Aorta (tissue), 5 donors: ENCODE measurements at places on chromosomes 4 and X. TPM values are rescaled to one million over a fixed set of nuclear protein-coding genes. Genes with fewer than 3 reads are reported as not detected.

DNA sequence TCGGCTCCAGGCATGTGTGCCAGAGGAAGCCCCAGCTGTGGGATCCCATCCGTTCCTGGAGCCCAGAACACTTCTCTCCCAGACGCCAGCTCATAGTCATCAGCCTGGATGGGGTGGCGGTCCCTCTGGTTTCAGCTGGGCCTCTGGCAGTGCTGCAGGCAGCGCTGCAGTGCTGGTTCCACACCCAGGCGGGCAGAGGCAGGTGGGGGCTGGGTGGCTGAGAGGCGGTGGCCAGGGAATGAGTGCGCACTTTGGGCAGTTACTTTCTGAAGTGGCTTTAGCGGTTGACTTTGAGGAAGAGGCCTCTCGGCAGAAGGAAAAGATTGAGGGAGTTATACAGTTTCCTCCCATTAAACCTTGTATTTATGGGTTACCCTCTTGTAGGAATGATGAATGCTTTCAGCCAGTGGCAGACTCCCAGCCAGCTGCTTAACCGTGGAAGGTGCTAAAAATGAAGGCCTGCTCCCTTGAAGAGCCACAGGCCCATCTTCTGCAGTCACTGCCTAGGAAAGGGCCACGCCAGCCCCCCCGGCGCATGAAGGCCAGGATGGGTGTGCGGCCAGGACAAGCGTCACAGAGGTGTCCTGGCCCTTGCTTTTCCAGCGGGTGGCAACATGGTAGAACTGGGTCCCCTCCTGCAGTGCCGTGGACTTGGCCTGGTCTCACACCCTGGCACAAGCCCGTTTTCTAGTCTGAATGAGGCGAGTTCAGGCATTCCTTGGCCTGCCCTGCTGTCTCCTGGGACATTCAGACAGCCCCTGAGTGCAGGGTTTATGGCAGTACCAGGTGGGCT is 9.9 kb downstream of the TADA2B start:
- H3K4me1 ChIP-seq: no peaks in the 10 kb centered on the region
- peaks cover 2% of the 10 kb centered on the region for H3K36me3 ChIP-seq
- H3K27ac ChIP-seq: no peak overlapping the region
- no peaks in the 10 kb centered on the region for H3K27me3 ChIP-seq
- peak; percentile 79 for DNase-seq
- no peak overlapping the region for H3K4me3 ChIP-seq

- no peak for DNase-seq
- H3K4me3 ChIP-seq: no peak overlapping the region
- no peaks in the 10 kb centered on the region for H3K27me3 ChIP-seq
Observed at GRCh38 chr4:147821555-147821954, 89.7 kb downstream of the ARHGAP10 start.

Gene COL4A6
- total RNA-seq: 2.7 TPM

- no peak for DNase-seq
- H3K4me1 ChIP-seq: peaks cover 5% of the 10 kb centered on the region
- H3K27me3 ChIP-seq: no peaks in the 10 kb centered on the region
- H3K36me3 ChIP-seq: no peaks in the 10 kb centered on the region
Observed at GRCh38 chr4:24245491-24245820, 338.9 kb downstream of the DHX15 start.

Gene RNF175
- 1.0 TPM for total RNA-seq

- H3K4me1 ChIP-seq: no peaks in the 10 kb centered on the region
- H3K4me3 ChIP-seq: no peak overlapping the region
- H3K36me3 ChIP-seq: no peaks in the 10 kb centered on the region
- DNase-seq: no peak
Observed at GRCh38 chr4:17708992-17709762, 72.2 kb downstream of the FAM184B start.

Gene VSIG4
- total RNA-seq: 115 TPM

Gene DAPP1
- 2.7 TPM for total RNA-seq

Gene ZNF732
- total RNA-seq: 0.45 TPM

DNA sequence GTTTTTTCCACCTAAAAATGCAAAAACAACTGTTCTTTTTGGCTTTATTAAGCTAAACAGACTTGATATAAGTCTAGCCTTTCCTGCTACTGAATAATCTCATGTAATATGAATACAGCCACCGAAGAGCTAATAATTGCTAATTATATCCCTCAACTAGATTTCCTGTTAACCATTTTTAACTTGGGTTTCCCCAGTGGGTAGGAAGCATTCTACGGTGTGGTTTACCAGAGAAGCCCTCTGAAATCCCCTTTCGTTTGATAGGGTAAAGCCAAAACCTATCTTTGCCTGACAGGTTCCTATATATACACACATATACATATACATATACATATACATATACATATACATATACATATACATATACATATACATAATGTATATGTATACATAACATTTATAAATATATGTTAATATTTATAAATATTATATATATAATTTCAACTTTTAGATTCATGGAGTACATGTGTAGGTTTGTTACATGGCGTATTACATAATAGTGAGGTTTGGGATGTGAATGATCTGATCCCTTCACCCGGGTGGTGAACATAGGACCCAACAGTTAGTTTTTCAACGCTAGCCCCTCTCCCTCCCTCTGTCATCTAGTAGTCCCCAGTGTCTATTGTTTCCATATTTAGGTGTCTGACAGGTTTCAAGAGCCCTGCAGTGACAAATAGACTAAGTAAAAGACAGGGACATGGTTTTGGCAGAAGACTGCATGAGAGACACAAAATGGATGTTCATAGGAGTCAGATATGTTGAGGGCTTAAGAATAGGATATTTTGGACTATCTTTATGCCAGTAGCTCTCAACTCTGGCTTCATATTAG is 62.4 kb downstream of the ATXN3L start:
- H3K27me3 ChIP-seq: no peaks in the 10 kb centered on the region
- no peaks in the 10 kb centered on the region for H3K4me1 ChIP-seq
- no peak overlapping the region for H3K27ac ChIP-seq
- H3K36me3 ChIP-seq: no peaks in the 10 kb centered on the region
- no peak overlapping the region for H3K4me3 ChIP-seq

DNA sequence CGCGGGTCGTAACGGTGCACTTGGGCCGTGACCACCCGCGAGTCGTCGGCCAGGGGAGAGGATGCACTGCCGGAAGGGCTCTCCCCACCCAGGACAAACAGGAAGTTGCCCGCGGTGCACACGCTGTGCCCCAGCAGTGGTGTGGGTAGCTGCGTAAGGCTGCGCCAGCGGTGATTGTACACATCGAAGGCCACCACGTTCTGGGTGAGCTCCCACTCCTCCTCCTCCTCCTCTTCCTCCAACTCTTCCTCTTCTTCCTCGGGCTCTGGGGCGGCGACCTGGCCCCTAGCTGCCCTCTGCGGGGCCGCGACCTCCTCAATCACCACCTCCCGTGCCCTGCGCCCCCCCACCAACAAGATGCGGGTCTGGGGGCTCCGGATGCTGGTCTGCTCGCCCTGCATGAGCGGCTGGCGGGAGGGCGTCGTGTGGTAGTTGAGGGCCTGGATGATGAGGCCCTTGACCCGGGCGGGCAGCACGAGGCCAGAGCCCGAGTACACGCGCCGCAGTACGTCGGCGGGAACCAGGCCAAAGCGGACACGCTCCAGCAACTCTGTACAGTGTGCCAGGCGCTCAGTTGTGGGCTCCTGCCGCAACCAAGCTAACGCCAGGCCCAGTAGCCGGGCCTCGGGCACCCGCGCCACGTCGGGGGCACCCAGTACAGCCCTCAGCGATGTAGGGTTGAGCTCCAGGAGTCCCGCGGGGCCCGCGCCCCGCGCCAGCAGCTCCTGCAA is 1.4 kb downstream of the KLHL34 start:
- H3K4me1 ChIP-seq: no peaks in the 10 kb centered on the region
- DNase-seq: no peak
- no peaks in the 10 kb centered on the region for H3K36me3 ChIP-seq
- H3K27me3 ChIP-seq: no peaks in the 10 kb centered on the region
- H3K4me3 ChIP-seq: no peak overlapping the region

- no peaks in the 10 kb centered on the region for H3K27me3 ChIP-seq
- no peak overlapping the region for H3K27ac ChIP-seq
- H3K36me3 ChIP-seq: no peaks in the 10 kb centered on the region
- H3K4me3 ChIP-seq: no peak overlapping the region
- no peak for DNase-seq
- H3K4me1 ChIP-seq: no peaks in the 10 kb centered on the region
Observed at GRCh38 chr4:152594978-152595925, 59.4 kb upstream of the FBXW7 start.

GRCh38 chr4:85836588-85837438 is 361.9 kb downstream of the ARHGAP24 start:
- no peak overlapping the region for H3K4me3 ChIP-seq
- no peaks in the 10 kb centered on the region for H3K27me3 ChIP-seq

DNA sequence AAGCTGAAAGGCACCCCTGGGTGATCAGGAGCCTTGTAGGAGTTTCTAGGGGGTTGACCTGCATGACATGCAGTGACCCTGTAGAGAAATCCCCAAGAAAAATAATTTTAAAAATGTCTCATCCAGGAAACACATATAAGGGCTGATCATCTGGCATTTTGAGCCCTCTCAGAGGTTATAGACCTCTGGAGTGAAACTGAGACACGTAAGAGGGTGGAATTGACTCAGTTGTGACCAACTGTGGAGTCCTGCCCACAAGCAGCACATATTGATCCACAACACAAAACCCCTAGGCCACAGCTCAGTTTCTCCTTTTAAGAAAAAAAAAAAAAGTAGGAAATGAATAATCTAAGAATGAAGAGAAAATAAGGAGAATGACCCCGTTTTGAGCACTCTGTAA is 32.5 kb upstream of the MTMR8 start:
- no peaks in the 10 kb centered on the region for H3K4me1 ChIP-seq
- H3K4me3 ChIP-seq: no peak overlapping the region
- H3K36me3 ChIP-seq: no peaks in the 10 kb centered on the region
- no peak overlapping the region for H3K27ac ChIP-seq
- no peaks in the 10 kb centered on the region for H3K27me3 ChIP-seq

- H3K27me3 ChIP-seq: no peaks in the 10 kb centered on the region
- no peak overlapping the region for H3K27ac ChIP-seq
- H3K36me3 ChIP-seq: no peaks in the 10 kb centered on the region
- H3K4me1 ChIP-seq: no peaks in the 10 kb centered on the region
- no peak overlapping the region for H3K4me3 ChIP-seq
- no peak for DNase-seq
Observed at GRCh38 chr4:123017636-123018395, 95.4 kb upstream of the NUDT6 start.

GRCh38 chr4:60241866-60242265 is 958.3 kb upstream of the ADGRL3 start:
- H3K36me3 ChIP-seq: no peaks in the 10 kb centered on the region
- H3K4me1 ChIP-seq: no peaks in the 10 kb centered on the region
- H3K27ac ChIP-seq: no peak overlapping the region
- DNase-seq: no peak
- H3K27me3 ChIP-seq: no peaks in the 10 kb centered on the region

DNA sequence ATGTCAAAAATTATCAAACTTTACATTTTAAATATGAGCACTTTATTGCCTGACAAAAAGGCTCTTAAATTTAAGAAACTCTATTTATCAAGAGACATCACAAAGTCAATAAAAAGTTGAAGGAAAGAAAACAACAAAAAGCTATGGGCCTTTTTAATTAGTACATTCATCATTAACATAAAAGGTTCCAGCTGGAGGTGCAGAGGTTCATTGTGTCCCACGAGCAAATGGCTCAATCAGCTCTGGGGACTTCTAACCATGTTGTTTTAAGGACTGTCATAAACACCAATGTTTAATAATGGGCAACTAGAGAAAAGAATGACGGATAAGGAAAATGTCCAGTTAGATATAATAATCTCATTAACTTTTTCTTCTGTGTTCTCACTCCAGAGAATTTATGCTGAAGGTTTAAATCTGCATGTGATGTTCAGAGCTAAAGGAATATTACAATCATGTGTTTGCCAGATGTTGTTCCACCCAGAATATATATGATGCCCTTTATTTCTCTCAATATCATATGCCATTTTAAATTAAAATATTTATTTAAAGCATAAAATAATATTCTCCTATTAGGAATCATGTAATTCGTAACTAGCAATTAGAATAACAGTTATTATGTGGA is 840.3 kb upstream of the ADGRL3 start:
- no peak for DNase-seq
- H3K27ac ChIP-seq: no peak overlapping the region
- H3K36me3 ChIP-seq: no peaks in the 10 kb centered on the region
- no peaks in the 10 kb centered on the region for H3K4me1 ChIP-seq

DNA sequence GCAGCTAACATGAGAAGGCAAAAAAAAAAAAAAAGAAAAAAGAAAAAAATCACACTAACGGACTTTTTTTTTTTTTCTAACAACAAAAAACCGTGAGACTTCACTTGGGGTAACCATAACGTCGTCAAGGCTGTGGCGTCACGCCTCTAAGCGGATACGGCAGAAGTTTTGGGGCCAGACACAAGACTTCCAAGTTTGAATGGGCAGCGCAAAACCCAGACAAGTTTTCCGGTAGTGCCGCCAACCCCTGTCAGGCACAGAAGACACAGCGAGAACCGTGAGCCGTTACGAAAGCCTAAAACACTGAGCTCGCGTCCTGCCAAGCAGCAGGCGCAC is 556 bp upstream of the SMARCA5 start:
- H3K36me3 ChIP-seq: no peaks in the 10 kb centered on the region
- DNase-seq: no peak
- H3K27ac ChIP-seq: peak overlapping the region; percentile 54
- peak overlapping the region; percentile 29 for H3K4me3 ChIP-seq

GRCh38 chrX:40617566-40617965 is 5.7 kb upstream of the MPC1L start:
- H3K36me3 ChIP-seq: no peaks in the 10 kb centered on the region
- no peaks in the 10 kb centered on the region for H3K27me3 ChIP-seq
- no peak overlapping the region for H3K27ac ChIP-seq
- H3K4me1 ChIP-seq: no peaks in the 10 kb centered on the region
- H3K4me3 ChIP-seq: no peak overlapping the region

DNA sequence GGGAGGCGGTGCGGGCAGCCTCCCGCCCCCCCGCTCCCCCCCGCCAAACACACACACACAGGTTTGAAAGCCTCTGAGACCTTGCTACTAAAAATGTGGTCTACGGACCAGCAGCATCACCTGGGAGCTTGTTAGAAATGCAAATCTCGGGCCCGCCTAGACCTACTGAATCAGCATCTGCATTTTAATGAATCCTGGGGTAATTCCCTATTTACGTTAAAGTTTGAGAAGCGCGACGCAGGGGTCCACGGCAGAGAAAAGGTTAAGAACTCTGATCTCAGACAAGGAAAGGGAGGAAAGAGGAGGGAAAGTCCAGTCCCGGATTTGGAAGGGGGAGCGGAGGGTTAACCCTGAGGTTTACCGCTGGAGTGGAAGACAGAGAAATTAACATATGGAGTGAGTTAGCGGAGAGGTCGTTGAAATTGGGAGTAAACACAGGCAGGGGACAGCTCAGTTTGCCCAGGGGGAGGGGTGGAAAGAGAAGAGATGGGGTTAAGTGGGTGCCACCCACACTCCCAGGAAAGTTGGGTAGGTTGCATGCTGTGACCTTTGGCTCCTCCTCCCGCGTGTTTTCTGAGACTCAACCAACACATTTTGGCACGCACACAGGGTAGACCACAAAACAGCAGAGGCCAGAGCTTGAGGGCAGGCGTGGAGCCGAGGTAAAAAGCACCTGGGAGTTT is 483.6 kb downstream of the BCOR start:
- H3K36me3 ChIP-seq: no peaks in the 10 kb centered on the region
- H3K4me1 ChIP-seq: no peaks in the 10 kb centered on the region
- no peak for DNase-seq
- H3K4me3 ChIP-seq: peak overlapping the region; percentile 16

- H3K36me3 ChIP-seq: no peaks in the 10 kb centered on the region
- no peaks in the 10 kb centered on the region for H3K4me1 ChIP-seq
- no peak overlapping the region for H3K4me3 ChIP-seq
- H3K27ac ChIP-seq: no peak overlapping the region
- DNase-seq: no peak
- H3K27me3 ChIP-seq: no peaks in the 10 kb centered on the region
Observed at GRCh38 chrX:106710771-106711170, 15.7 kb upstream of the RNF128 start.

Gene FGA
- total RNA-seq: not detected

- H3K27ac ChIP-seq: no peak overlapping the region
- no peak for DNase-seq
- H3K36me3 ChIP-seq: no peaks in the 10 kb centered on the region
- no peaks in the 10 kb centered on the region for H3K27me3 ChIP-seq
Observed at GRCh38 chr4:57373991-57374390, 263.8 kb upstream of the IGFBP7 start.
